ENCODE measurements at places on chromosomes 5 and 9.

GRCh38 chr9:4296217-4296616, 3.7 kb downstream of the GLIS3 start:
- DNase-seq: no peak

DNA sequence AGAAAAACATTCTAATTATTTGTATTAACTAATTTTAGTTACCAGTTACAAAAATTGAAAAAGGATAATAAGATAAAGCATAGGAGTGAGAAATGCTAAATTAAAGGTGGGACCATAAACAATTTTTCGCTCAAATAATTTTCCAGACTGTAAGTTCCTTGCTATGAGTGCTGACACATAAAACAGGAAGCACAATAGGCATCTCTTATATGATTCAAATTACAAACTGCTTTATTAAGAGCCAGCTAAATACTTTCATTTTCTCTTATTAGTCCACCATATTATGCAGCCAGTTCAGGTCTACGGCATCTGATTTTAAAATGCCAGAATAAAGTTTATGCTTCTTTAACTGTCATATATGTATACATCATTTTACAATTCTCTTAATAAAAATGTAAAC, 4.4 kb downstream of the RC3H2 start:
- DNase-seq: no peak

- DNase-seq: no peak
These were observed 17.1 kb downstream of the TMEM8B start for GRCh38 chr9:35845824-35846771.

DNA sequence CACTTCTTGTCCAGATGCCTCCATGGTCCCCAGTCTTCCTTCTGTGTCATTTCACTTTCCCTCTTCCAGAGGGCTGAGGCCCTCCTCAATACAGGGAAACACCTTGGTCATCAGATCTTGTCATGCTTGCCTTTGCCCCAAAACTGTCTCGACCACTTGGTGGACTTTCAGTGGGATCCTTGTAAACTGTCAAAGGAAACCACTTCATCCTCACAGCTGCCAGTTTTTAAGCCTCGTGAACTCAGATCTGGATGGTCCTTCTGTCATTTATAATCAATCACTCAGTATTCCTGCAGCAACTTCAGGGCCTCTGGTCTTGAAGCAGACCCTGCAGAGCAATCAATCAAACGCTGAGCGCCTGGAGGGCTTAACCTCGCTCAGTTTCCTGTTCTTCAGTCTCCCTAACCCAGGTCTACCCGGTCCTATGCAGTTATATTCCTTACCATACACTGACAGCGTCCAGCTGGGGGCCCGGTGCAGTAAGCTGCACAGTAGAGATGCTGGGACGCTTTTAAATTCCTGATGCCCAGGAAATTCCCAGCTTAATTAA, 74.6 kb downstream of the GOLPH3 start:
- no peak for DNase-seq

- no peak for DNase-seq
These were observed 513.6 kb downstream of the SLCO4C1 start for GRCh38 chr5:101782352-101783103.

- no peak for DNase-seq
These were observed 176.4 kb upstream of the PLPPR1 start for GRCh38 chr9:100852088-100852487.

DNA sequence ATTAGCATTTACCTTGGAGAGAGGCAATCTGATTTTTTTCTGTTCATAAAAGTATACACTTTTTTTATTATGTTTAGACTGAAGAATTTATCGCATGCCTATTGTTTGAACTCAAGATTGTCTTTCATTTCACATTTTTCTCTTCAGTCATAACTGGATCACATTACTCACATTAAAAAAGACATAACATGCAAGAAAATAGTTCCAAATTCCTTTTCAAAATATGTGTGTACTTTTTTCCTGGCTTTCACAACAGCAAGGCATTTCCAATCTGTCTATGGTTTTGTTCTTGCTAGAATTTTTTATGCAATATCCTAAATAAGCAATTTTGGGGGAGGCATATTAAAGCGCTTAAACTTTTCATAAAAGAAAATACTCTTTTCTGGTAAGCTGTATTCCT, 21.2 kb downstream of the FTMT start:
- DNase-seq: no peak

- no peak for DNase-seq
These were observed 110.4 kb upstream of the ZNF462 start for GRCh38 chr9:106752581-106752980.

- DNase-seq: no peak
These were observed 3.9 kb downstream of the SLC9A3 start for GRCh38 chr5:520196-520849.

DNA sequence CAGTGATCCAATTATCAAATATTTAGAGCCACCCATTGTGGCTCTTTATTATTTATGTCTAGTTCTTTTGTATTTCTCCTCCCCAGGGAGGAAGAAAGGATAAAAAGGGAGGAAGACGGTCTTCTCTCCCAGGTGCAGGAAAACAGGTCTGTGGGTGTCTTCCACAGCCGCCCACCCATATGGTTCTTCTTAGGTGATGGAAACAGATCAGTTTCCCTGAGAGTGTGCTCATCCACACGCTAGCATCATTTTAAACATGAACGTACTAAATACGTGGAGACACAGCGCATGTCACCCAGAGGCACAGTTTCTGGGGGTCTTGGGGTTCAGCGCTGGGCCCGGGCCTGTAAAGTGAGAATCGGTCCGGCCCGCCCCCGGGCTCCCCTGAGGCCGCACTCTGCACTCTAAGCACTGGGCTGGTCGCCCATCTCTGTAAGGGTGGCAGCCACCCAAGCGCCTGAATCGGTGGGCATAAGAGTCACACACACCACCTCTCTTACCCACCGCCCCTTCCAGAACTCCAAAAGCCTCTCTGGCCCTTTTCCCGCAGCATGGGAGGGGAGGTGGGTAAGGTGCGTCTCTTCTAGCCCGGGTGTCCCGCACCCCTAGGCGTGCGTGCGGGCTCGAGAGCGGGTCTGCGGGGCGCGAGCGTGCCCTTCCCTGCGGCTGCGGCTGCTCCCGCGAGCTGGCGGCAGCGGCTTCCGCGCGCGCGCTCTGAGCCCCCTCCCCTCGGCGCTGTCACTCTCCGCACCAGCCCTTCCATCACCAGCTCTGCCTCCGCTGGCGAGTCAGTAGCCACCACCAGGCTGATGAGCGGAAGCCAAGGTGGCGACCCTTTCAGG, 1.3 kb downstream of the PTCH1 start:
- DNase-seq: no peak

DNA sequence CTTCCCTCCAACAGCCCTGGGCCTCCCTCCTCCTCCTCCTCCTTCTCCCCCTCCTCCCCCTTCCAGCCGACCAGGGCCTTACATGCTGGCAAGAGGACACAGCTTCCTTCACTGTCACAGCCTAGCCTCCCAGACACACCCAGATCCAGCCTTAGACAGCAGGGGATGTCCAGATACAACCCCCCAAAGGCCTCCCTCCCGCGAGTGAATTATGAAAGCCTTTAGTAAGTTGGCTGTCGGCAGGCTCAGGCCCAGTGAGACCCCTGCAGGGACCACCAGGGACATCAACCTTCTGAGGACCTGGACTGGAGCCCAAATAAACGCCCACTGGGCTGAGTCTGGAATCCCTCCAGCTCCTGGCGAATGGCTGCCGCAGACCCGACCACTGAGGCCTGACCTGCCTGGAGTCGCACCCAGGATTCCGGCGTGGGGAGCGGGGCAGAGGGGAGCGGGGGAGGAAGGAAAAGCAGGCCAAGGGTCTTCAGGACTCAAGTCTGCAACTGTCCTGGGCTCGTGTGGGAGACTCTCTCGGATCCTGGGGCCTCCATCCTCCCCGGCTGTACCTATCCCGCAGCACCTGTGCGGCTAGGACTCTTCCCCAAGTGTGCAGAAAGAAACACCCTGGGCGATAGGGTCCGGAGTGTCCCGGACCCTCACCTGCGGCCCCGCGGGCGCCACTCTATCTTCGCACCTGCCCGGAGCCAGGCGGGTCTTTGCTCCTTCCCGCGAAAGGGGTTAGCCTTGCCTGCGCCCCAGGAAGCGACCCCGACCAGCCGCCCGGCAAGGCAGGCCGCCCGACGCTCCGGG, 705 bp downstream of the SEPTIN8 start:
- DNase-seq: no peak

DNA sequence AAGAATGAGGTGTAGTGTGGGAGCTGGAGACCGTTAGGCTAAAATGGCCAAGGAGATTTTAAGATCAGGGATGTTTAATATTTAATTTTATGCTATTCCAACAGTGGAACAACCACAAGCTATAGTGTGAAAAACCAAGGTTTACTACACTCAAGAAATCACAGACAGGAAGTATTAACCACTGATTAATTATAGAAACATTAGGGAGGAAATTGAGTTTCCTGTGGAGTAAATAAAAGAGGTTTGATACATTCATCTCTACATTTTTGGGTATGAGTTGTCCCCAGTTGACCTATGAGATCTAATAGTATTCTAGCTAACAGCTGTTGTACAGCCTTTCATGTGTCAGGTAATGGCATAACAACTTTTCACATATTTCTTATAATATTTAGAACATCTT, 103.7 kb upstream of the MPDZ start:
- no peak for DNase-seq

- no peak for DNase-seq
These were observed 539.1 kb downstream of the CDK5RAP2 start for GRCh38 chr9:120040896-120041295.

DNA sequence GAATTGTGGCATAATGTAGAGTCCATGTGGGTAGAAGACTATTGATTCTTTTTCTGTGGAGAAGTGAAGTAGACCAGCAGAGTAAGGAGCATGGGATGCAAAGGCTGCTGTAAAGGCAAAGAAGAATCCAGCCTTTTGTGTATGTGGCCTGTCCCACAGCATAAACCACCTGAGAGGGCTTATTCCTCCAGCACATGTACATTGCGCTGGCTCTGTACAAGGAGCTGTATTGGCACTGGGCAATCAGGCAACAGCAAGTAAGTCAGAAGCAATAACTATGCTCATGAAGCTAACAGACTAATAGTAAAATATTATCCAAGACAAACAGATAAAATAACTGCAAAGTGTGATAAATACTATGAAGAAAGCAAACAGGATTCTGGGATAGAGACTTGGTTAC, 86.2 kb downstream of the LURAP1L start:
- no peak for DNase-seq

GRCh38 chr9:92294297-92294676, 790 bp upstream of the IARS1 start:
- DNase-seq: no peak

DNA sequence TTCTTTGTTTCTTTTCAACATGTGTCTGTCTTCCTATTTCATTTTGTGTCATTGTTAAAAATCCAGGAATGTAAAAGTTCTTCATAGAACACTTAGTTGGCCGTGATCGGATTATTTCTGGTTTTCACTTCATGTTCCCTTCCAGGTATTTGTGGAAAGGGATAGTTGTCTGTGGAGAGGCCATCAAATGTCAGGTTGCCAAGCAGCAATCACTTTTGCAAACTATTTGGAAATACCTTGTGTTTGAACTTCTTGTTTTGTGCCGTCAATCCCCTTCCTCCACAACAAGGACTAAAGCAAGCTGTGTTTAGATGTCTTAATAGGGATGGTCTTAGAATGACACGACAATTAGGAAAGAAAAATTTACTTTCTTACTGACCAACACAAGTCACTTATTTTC, 116.9 kb upstream of the MPDZ start:
- no peak for DNase-seq

- DNase-seq: no peak
These were observed 593 bp downstream of the TIGD6 start for GRCh38 chr5:149999866-150000255.
